Mesothelial cell of epicardium (in vitro differentiated cells): ENCODE measurements at places on chromosomes 12 and 14. TPM values are rescaled to one million over a fixed set of nuclear protein-coding genes. Genes with fewer than 3 reads are reported as not detected.

DNA sequence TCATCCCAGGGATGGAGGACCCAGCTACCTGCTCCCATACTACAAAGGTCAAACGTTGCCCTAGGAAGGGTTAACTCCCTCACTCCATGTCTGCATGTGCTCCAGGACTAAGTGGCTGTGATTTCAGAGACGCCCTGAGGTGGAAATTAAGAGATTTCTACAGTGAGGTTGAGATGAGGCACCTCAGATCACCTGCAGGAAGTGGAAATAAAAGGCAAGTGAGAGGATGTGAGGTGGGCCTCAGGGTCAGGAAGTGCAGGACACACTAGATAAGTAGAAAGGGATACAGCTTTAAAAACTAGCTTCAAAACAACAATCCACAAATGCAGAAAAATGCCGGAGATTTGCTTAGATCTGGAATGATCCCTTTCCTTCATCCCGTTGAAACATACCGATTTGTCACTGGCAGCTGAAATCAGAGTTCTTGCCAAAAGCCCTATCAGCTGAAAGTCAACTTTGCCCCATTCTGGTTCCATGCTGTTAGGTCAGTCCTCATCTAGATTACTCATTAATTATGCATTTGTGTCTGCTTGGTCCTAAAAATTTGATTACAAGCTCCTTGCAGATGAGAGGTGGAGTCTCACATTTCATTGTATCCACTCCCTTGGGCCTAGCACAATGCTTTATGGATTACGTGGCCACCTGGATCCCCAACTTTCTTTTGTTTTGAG lies 6.6 kb downstream of the PLBD1 start:
- no peak for DNase-seq
- no peak overlapping the region for H3K4me3 ChIP-seq
- no peaks in the 10 kb centered on the region for H3K27me3 ChIP-seq
- peaks cover 37% of the 10 kb centered on the region for H3K4me1 ChIP-seq
- peak overlapping the region; percentile 31 for H3K27ac ChIP-seq
- peaks cover 10% of the 10 kb centered on the region for H3K36me3 ChIP-seq

DNA sequence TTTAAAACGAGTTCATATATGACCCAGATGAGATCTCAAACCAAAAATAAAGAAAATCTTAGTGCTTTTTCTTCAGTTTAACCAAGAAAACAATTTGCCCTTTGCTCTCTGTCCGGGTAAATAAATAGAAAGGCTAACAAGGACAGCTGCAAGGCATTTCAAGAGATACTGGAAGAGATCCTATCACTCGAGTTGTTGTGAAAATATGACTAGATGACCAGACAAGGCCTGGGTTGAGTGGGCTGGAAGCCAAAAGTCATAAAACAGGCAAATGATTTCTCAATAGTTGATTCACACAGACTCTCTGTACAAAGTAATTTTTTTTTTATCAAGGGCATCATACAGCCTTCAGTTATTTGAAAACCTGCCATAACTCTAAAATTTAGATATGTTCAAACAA lies 55.9 kb upstream of the AVPR1A start:
- H3K27ac ChIP-seq = no peak overlapping the region
- no peaks in the 10 kb centered on the region for H3K36me3 ChIP-seq
- no peak for DNase-seq

DNA sequence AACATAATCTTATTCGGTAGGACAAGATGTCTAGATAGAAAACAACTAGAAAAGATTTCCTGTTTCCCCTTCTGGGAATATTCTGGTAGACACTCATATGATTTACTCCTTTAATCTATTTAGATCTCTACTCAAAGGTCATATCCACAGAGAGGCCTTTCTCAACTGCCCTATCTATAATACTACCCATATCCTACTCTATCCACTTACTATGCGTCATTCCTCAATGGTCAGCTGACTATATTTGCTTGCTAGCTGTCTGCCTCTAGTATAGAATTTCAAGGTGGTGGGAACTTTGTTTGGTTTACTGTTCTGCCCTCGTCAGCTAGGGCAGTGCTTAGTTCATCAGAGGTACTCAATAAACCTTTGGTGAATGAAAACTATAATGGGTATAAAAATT lies 157.8 kb upstream of the PKP2 start:
- no peak overlapping the region for H3K4me3 ChIP-seq
- H3K4me1 ChIP-seq = no peaks in the 10 kb centered on the region
- H3K36me3 ChIP-seq = peaks cover 3% of the 10 kb centered on the region
- no peak overlapping the region for H3K27ac ChIP-seq
- no peaks in the 10 kb centered on the region for H3K27me3 ChIP-seq

ANKRD33 gene
- total RNA-seq = 0.18 to 0.27 TPM (median 0.22 TPM) in 3 replicates

- peak overlapping the region; percentile 78 for H3K4me3 ChIP-seq
- DNase-seq = no peak
- H3K4me1 ChIP-seq = peaks cover 26% of the 10 kb centered on the region
- peaks cover 3% of the 10 kb centered on the region for H3K36me3 ChIP-seq
- H3K27me3 ChIP-seq = no peaks in the 10 kb centered on the region
Measured at GRCh38 chr12:6450869-6451347, 934 bp upstream of the TAPBPL start.

- H3K27ac ChIP-seq = no peak overlapping the region
- peaks cover 3% of the 10 kb centered on the region for H3K36me3 ChIP-seq
- peaks cover 12% of the 10 kb centered on the region for H3K4me1 ChIP-seq
Measured at GRCh38 chr12:79055926-79056674, 191.5 kb downstream of the SYT1 start.

GRCh38 chr14:87067591-87067990 lies 925.4 kb downstream of the GALC start:
- H3K4me3 ChIP-seq = no peak overlapping the region
- no peaks in the 10 kb centered on the region for H3K27me3 ChIP-seq
- H3K36me3 ChIP-seq = no peaks in the 10 kb centered on the region
- no peak for DNase-seq

DNA sequence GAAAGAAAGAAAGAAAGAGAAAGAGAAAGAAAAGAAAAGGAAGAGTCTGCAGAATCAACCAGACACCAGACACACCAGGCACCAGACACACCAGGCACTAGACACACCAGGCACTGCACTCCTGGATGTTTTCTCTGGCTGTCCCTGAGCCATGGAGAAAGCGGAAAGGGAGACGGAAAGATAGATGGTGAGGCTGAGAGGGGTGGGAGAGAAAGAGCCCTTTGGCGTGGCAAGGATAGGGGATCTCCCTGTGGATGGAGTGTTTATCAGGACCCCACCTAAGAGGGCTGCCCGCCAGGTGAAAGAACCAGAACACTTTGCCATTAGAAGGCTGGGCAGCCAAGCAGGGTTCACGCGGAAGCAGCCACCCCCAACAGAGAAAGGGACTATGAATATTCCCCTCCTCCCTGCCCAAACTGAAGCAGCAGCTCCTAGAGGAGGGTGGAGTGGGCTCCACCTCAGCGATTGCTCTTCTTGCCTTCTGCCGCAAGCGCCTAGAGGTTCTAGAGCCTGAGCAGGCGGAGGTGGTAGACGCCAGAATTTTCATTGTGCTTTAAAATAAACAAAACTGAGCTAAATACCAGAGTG lies 13.4 kb downstream of the ST8SIA1 start:
- peaks cover under 1% of the 10 kb centered on the region for H3K27me3 ChIP-seq
- H3K27ac ChIP-seq = no peak overlapping the region
- no peaks in the 10 kb centered on the region for H3K4me1 ChIP-seq
- DNase-seq = no peak

- no peak for DNase-seq
- H3K4me3 ChIP-seq = no peak overlapping the region
Measured at GRCh38 chr12:102421802-102422583, 58.4 kb downstream of the IGF1 start.

DNA sequence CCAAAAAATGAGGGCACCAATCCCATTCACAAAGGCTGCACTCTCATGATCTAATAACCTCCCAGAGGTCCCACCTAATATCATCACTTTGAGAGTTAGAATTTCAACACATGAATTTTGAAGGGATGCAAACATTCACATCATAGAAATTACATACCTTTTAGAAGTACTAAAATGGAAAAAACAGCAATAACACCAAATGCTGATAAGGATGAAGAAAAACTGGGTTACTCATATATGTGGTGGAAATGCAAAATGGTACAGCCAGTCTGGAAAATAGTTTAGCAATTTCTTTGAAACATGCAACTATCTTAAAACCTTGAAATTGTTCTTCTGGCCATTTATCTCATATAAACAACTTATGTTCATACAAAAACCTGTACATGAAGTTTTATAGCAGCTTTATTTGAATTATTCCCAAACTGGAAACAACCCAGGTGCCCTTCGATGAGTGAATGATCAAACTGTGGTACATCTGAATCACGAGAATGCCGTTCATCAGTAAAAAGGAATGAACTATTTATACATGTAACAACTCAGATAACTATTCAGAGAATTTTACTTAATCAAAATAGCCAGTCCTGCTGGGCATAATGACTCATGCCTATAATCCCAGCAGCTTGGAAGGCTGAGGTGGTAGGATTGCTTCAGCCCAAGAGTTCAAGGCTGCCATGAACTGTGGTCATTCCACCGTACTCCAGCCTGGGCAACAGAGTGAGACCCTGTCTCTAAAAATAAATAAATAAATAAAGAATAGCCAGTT lies 109.4 kb upstream of the SSTR1 start:
- no peak overlapping the region for H3K4me3 ChIP-seq
- no peak for DNase-seq
- no peak overlapping the region for H3K27ac ChIP-seq

GRCh38 chr12:40015345-40015744 lies 90.5 kb downstream of the SLC2A13 start:
- no peak overlapping the region for H3K27ac ChIP-seq
- no peak overlapping the region for H3K4me3 ChIP-seq
- no peaks in the 10 kb centered on the region for H3K27me3 ChIP-seq
- peaks cover 3% of the 10 kb centered on the region for H3K4me1 ChIP-seq
- DNase-seq = no peak

GZMB gene
- total RNA-seq = not detected in 3 replicates

SIX6 gene
- not detected in 3 replicates for total RNA-seq
